Hypothalamus (tissue), 51 donors: ENCODE measurements at places on chromosomes 4 and X.

GRCh38 chrX:118239178-118239870 lies 106.6 kb upstream of the WDR44 start:
- no peak for DNase-seq

GRCh38 chr4:7655511-7656243 lies 220.9 kb upstream of the PSAPL1 start:
- peak; percentile 36 for DNase-seq

DNA sequence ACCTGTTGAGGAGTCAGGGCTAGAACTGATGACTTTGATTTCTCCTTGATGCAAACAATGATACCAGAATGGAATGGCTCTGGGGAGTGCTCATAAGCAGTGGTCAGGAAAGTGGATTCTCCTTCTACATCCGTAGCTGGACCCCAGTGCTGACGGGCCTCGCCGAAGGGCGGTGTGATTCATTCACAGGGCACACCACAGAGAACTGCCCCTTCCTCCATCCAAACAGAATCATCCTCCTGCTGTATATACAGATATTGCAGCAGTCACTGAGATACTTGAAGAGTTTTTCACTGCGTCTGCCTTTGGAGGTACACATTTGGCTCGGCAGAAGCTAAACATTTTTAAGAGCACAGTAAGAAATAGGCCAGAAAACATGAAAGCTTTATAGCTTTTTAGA lies 7.3 kb upstream of the DCTD start:
- DNase-seq = no peak

GRCh38 chr4:25440478-25441030 lies 63.5 kb downstream of the ANAPC4 start:
- DNase-seq = no peak

DNA sequence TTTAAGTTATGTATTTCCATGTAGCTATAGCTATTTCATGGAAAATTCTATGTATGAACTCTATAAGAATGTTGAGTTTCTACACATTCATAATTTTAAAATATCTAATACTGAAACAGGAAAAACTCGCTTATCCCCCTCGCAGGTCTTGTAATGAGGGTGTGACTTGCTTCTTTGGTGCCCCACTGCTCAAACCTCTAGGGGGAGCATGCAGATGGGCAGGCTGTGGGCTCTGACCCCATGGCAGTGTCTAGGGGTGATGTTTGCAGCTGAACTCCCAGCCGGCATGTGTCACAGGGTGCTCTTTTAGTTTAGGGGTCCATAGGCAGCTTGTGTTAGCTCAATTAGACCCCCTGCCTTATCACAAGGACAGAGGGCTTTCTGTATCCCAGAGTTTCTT lies 1825.7 kb upstream of the ADGRL3 start:
- DNase-seq = no peak

- DNase-seq = no peak
These were observed 56.3 kb downstream of the SHISA3 start for GRCh38 chr4:42453612-42454011.

DNA sequence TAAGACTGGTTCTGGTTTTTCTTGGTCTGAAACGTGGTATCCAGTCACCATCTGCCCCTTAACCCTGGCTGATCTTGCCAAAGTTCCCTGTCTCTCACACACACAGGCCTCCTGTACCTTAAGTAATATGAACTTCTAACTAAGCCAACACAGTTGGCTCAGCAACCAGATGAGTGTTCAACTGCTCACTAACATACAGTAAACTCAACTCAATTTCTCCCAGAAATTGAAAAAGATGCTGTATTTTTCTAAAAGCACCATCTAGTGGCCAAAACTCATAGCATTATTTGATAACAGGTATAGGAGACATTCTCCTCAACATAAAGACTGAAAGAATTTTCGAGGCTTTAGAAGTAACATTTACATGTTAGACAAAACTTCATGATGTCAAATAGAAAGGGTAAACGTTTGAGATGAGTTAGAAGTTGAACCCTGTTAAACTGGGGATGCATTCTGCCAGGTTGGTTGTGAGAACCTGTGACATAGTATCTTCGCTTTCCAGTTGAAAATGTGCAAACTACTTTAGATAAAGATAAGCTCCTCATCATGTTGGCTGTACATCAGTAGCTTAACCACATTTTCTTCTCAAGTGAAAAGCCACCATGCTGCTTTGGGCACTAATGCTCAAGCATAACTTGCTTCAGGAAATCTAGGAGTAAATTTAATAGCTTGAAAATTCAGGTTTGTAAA lies 31.2 kb downstream of the CCNI start:
- DNase-seq = no peak

- DNase-seq = no peak
These were observed 1028.4 kb upstream of the INTU start for GRCh38 chr4:126604268-126604867.

- no peak for DNase-seq
These were observed 145.1 kb downstream of the INPP4B start for GRCh38 chr4:142701017-142701416.

DNA sequence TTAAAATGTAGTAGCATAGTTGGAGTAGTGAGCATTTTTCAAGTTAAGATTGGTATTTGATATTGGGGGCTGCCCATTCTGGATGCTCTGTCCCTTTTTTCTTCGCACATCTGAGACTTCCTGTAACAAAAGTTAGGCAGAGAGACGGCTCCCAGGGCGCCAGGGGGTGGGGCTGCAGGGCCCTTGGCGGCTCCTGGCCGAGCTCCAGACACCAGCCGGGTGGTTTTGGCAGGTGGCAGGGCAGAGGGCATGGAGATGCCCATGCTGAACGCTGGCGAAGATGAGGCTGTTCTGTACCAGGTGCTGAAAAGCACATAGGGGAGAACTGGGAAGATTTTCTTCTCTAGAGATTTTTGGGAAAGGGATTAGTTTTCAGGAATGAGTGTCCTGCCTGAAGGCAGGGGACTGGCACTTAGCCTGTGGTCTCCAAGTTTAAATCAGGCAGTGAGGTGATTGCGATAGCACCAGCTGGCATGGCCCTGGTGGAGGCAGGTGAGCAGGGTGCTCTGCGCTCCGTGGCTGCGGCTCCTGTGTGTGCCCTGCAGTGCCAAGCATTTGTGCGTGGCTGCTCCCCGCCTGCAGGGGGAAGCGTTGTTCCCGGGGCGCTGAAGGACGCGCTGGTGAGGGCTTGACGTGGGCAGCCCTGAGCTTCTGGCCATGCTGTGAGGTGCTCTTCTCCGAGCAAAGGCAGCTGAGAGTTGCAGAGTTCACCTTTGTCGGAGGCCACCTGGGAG lies 23.6 kb upstream of the HGFAC start:
- no peak for DNase-seq

- no peak for DNase-seq
These were observed 223.1 kb upstream of the DMD start for GRCh38 chrX:33434256-33435092.

DNA sequence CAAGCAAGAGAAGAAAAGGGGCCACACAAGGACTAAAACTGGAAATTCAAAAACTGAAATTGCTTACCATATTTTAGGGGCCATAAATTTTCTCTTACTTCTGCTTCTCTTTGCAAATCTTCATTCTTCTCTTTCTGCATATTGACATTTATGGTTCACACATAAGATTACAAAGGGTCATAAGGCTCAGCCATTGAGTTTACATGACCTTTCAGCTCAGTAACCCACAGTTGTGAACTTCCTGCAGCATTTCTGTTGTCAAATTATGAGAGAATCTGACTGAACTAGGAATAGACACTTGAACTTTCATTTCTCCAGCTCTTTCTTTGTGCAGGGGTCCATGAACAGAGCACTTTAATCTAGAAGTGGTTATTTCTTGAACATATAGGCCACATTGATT lies 434.8 kb upstream of the CT83 start:
- no peak for DNase-seq

DNA sequence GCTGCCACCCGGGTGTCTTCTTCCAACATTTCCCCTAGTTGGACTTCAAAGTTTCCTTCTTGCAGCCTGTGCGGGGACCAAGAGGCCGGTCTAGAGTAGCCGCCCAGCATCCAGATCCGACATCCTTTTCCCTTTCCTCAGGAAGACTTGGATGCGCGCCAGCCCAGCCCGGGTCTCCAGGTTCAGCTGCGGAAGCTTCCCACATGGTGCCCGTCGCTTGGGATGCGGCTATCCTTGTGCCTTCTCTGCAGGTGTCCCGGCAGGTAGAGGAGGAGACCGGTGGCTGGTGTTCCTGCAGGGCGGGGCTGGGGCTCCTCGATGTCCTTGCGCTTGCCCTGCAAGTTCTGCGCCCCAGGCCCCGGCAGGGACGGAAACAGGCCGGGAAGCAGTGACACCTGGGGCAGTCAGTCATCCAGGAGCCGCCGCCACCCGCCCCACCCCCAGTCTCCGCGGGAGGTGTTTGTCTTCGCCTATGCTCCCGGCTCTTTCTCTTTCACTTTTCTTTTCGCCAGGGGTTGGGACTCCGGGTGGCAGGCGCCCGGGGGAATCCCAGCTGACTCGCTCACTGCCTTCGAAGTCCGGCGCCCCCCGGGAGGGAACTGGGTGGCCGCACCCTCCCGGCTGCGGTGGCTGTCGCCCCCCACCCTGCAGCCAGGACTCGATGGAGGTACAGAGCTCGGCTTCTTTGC lies at the start of gene IL15:
Gene IL15 (plus strand): TSS at position 502 of the 689 bp plus-strand sequence. CDS start 82,882 bp downstream, outside the sequence.
- DNase-seq = no peak

GRCh38 chrX:15724911-15725310 lies 13.2 kb upstream of the CA5B start:
- no peak for DNase-seq

DNA sequence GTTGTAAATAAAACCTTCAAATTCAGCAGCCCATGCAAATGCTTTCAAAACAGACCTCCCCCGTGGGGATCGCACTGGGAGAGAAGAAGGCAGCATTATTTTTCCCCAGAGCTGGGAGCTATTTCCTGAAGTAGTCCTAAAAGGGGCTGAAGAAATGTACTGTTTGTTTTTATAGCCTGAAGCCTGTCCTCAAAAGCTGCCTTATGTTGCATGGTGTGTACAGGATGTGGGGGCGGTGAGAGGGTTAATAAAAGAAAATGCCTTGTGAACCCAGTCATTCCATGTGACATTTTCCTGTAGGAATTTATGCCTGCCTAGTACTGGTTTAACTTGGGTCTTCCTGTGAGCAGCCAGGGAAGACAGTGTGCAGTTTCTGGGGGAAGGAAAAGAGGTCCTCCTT lies 144.1 kb downstream of the SOWAHB start:
- no peak for DNase-seq

- DNase-seq = no peak
These were observed 225.8 kb downstream of the DMD start for GRCh38 chrX:32985544-32985943.

DNA sequence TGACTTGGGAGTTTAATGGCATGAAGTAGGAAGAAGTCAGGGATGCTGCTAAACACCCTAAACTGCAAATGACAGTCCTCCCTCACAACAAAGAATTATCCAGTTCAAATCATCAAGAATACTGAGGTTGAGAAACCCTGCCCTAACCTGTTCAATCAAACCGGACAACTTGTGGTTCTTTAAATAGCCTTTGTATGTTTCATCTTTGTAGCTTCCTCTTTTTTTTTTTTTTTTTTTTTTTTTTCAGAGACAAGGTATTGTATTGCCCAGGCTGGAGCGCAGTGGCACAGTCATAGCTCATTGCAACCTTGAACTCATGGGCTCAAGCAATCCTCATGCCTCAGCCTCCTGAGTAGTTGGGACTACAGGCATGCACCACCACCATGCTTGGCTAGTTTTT lies 52.5 kb upstream of the TTC29 start:
- DNase-seq = no peak

DNA sequence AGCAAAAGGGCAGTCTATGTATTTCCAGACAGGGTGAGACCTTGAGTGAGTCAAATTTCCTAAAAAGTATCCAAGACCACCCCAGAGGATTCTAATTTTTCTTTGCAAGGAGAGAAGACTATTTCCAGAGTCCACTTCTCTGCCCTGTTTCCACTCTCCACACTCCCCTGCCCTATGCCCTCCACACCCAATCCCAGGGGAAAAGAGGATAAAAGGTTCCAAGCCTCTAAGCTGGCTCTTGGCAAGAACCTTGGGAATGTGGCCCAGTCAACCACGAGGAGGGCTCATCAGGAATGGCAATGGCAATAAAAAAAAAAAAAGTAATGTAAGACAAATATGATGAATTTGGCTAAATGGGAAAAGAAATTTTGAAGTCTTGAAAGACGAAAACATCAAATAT lies 65.9 kb downstream of the SRPX start:
- DNase-seq = no peak

DNA sequence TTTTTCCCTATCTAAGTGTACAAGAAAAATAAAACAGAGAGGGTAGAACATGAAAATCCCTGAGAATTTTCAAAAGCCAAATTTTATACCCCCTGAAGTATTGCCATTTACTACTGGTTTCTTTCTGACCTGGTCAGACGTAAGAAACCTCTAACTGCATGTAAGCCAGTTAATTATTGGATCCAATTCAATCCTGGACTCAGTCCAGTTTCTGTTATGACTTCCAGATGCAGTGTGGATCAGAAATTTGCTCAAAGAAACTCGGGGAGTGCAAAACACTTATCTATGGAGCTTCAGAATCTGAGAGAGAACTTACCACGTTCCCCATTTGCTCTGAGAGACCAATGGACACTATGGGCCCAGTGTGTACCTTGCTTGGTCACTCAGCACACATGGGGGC lies 383.5 kb downstream of the KLHL4 start:
- DNase-seq = no peak

DNA sequence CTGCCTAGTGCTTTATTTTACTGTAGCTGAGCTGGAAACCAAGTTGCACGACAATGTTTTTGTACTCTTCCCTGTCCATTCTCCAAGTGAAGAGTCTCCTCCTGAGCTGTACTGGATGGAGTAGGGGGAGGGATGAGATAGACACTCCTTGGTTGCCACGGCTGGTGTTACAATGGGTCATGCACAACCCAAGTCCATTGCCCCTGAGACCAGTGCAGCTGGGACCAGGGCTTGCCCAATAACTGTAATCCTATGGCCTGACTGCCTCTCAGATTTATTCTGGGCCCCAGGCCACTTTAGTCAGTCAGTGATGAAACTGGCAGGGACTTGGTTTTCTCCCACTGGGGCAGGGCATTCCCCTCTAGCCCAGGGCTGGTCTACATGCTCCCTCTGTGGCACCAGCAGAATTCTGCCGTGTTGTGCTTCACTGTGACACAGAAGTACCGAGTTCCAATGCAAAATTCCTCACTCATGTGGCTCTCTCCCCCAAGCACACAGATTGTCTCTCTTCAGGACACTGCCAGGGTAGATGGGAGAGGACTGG lies 203.3 kb upstream of the PCDH18 start:
- no peak for DNase-seq

GRCh38 chr4:127521463-127521862 lies 111.3 kb upstream of the INTU start:
- DNase-seq = no peak

- no peak for DNase-seq
These were observed 75.0 kb downstream of the NBDY start for GRCh38 chrX:56803850-56804681.

- DNase-seq = no peak
These were observed 56.5 kb upstream of the PROM1 start for GRCh38 chr4:16140231-16140878.

- DNase-seq = no peak
These were observed 137.2 kb upstream of the ESX1 start for GRCh38 chrX:104391906-104392305.

DNA sequence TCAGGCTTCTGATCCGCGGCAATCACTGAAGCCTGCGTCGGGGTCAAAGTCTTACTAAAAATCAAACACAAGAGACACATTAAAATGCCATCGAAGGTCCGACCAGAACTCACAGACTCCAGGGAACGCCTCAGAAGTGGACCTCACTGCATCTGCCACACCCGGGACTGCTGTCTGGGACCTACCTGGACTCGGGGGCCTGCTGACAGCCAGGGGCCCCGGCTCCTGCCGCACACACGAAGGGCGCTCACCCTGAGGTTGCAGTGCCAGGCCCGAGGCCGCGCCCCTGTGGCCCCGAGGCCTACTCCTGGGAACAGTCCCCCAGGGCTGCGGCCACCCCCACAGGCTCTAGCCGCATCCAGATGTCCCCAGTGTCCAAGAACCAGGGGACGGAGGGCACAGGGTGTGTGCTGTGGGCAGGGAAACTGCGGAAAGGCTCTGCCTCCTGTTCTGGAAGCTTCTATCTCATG lies 7.4 kb downstream of the CTBP1 start:
- no peak for DNase-seq
